Tracheal epithelial cell (primary cell): ENCODE measurements at places on chromosomes 5 and 9. TPM values are rescaled to one million over a fixed set of nuclear protein-coding genes. Genes with fewer than 3 reads are reported as not detected.

The EPB41L4B gene
- 24.6 and 31.5 TPM in 2 replicates for total RNA-seq

The CAMK4 gene
- 1.1 and 2.2 TPM in 2 replicates for total RNA-seq

The CER1 gene
- not detected in 2 replicates for total RNA-seq

The COL5A1 gene
- under 0.01 and 0.72 TPM in 2 replicates for total RNA-seq
